Stimulated activated CD4-positive, alpha-beta T cell treated with anti-CD3 and anti-CD28 coated beads, Interleukin-15, amount 100 ng/mL, for 1 hour (primary cell): ENCODE measurements at places on chromosomes 11 and 22.

- DNase-seq, result no peak
Measured at GRCh38 chr22:20083891-20084546, 4.0 kb downstream of the DGCR8 start.

GRCh38 chr11:10996678-10997077 lies 138.8 kb upstream of the ZBED5 start:
- DNase-seq, result no peak

GRCh38 chr11:77035580-77035979 lies 1.4 kb downstream of the B3GNT6 start:
- DNase-seq, result no peak

DNA sequence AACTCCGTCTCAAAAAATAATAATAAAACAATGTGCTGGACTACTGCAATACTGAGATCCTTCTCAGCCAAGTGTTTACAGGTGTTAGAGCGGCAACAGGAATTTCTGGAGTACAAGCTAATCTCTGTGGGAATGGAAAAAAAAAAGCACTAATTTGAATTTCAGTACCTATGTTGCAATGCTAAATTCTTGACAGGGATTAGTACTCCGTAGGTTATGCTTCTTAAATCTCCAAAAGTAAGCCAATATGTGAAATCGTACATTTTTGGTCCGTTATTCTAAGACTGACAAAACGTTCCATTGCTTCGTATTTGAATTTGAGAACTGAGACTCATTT lies 1.1 kb downstream of the ATL3 start:
- DNase-seq, result no peak

GRCh38 chr22:31451709-31452571 lies 37.7 kb downstream of the EIF4ENIF1 start:
- DNase-seq, result no peak

DNA sequence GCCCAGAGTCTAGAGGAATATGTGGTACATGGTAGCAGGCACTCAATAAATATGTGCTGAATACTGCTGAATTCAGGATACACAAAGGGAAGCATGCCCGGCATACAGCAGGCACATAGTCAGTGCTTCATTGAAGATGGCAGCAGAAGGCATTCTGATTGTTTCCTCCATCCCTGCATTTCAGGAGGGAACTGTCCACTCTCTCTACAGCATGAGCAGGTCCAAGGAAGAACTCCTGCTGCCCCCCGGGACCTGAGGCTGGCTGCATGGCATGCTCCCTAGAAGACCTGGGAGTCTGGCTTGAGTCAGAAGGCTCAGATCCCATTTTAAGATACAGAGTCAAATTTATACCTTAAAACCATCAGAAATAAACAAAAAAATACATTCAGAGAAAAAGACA lies 319.3 kb upstream of the NARS2 start:
- no peak for DNase-seq

DNA sequence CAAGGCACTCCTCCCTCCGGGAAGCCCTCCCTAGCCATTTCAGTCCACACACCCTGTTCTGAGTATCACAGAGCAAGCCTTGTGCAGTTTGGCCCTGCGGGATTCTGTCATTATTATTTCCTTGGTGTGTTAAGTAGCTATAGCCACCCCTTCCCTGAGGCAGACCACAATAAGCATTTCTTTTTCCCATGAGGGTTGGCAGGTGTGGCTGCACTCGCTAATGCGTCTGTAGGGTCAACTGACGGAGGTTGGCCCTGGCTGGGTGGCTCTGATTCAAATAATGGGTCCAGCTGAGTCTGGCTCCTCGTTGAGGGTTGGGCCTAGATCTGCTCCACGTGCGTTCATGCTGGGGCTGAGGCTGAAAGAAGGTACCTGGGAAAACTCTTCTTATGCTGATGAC lies 5.1 kb downstream of the F2 start:
- DNase-seq, result no peak

DNA sequence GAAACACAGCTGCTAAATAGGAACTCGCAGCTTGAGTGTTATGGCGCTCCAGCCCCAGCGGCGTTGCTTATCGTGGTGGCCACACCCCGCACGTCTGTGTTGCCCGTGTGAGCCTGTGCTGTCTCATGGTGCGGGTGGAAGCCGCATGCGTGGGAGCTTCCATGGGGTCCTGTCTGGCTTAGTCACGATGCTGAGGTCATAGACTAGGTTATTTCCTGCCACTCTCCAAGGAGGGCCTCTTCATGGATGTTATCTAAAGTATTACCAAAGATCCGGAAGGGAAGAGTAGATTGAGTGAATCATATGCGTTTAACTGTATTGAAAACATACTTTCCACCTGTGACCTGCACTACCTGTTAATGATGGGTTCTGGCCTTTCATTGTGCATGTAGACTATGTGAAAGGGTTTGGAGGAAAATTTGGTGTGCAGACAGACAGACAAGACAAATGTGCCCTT lies 21.7 kb downstream of the CTTN start:
- DNase-seq, result no peak

DNA sequence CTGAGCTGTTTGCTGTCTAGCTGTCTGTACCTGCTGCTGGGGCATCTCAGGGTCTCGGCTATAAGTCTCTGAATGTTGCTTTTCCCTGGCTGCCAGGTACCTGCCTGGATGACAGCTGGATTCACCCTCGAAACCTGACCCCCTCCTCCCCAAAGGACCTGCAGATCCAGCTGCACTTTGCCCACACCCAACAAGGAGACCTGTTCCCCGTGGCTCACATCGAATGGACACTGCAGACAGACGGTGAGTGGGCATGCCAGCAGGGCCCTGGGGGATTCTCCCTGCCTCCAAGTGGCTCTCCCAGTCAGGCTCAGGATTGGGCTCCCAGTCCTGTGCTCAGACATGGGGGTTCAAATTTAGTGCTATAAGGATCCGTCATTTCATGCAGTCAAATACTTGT lies 12.9 kb downstream of the IL17RA start:
- DNase-seq, result no peak

DNA sequence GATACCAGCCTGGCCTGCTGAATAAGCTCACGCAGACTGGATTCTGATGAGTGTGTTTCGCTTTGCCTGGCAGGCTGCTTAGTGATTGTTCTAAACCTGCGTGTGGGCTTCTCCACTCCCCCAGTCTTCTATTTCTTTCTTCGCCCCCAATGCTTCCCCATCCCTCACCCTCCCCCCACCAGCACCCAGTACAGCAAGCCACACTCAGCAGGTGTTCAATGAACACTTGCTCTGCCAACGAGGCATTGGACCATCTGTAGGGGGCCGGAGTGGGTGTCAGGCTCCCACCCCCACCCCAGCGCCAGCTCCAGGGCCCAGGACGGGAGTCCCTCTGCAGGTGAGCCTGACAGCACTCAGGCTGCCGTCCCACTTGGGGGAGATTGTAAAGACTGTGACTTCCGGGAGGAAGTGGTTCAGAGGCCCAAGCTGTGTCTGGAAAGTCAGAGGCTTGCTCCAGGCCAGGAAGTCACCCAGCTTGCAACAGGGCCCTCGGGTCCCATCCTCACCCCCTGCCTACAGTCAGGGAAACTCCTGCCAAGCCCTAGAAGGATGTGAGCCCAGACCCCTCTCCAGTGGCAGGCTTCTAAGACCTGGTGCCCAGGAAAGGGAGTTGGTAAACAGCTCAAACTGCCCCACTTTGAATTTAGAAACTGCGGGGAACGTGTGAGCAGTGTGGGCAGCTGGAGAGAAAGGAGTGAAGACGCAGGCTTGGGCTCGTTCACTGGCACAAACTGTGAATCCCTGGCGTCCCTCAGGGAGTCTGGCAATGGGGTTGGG lies 66.3 kb upstream of the PRDM11 start:
- DNase-seq, result peak; percentile 18

DNA sequence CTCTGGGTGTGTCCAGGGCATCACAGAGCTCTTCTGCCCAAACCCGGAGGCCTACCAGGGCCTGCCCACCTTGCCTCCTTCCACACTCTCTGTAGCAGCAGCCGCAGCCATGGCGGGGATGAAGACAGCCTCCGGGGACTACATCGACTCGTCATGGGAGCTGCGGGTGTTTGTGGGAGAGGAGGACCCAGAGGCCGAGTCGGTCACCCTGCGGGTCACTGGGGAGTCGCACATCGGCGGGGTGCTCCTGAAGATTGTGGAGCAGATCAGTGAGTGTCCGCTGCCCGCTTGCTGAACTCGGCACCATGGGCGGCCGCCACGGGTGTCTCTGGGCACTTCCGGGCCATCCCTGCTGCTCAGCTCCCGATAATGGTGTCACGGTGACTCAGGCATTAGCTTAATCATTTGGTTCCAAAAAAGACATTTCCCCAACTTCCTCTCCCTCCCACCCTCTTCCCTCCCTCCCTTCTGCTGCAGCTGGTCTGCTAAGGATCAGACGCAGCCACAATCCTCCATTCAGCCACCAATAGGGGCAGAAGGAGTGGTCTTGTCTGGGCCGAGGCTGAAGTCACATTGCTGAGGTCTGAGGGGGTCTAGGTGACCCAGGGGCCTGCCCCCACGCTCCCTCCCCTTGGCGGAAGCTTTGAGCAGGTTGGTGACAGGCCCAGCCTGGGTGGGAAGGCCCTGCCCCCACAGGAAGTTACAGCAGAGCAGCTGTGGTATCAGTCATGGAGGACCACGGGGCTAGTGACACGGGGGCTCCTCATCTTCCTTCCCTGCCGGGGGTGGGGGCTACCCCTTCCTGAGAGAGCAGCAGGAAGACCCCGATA lies 950 bp downstream of the FERMT3 start:
- peak; percentile 54 for DNase-seq

DNA sequence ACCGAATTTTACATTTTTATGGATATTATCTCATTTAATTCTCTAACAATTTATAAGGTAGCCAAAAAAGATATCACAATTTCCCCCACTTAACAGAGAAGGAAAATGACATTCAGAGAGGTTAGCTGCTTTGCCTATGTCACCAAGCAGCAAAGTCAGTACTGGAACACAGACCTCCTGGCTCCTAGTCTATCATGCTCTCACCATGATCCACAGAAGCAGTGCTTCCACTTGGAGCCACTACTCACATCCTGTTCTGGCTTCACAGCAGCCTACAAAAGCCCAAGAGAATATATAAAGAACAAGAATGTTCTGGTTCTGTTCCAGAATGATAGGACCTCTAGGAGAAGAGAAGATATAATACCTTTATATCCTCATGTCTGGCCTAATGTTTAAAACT lies 59.5 kb upstream of the SCUBE2 start:
- no peak for DNase-seq

DNA sequence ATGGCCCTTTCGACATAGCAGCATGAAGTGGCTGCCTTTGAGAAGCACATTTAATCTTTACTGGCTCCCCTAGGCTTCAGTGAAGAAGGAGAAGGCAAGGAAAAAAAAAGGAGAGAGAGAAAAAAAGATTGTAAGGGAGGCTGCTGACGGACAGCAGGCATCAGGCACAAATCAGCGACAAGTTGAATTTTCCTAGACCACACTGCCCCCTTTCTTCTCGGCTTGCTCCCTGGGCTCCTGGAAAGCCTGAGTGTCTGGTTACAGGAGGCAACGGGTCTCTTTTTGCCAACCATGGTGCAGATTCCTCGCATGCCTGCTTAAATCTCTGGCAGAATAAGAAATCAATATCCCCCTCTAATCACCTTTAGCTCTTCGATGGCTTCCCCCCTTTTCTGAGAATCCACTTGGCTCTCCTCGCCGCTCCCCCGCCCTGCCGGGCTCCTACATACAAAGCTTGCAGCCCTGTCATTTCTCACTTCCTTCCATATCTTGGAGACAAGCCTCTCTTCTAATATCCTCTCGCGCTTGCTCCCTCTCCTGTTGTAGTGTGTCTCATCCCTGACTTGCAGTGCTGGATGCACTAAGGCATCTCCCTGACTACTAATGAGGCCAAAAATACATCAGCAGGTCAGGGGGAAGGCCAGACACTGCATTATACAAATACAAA lies 14.3 kb downstream of the BLID start:
- DNase-seq, result no peak

- no peak for DNase-seq
Measured at GRCh38 chr11:117187428-117187798, 8.9 kb downstream of the SIDT2 start.

GRCh38 chr22:32618441-32619140 lies 144.0 kb downstream of the FBXO7 start:
- DNase-seq, result no peak

DNA sequence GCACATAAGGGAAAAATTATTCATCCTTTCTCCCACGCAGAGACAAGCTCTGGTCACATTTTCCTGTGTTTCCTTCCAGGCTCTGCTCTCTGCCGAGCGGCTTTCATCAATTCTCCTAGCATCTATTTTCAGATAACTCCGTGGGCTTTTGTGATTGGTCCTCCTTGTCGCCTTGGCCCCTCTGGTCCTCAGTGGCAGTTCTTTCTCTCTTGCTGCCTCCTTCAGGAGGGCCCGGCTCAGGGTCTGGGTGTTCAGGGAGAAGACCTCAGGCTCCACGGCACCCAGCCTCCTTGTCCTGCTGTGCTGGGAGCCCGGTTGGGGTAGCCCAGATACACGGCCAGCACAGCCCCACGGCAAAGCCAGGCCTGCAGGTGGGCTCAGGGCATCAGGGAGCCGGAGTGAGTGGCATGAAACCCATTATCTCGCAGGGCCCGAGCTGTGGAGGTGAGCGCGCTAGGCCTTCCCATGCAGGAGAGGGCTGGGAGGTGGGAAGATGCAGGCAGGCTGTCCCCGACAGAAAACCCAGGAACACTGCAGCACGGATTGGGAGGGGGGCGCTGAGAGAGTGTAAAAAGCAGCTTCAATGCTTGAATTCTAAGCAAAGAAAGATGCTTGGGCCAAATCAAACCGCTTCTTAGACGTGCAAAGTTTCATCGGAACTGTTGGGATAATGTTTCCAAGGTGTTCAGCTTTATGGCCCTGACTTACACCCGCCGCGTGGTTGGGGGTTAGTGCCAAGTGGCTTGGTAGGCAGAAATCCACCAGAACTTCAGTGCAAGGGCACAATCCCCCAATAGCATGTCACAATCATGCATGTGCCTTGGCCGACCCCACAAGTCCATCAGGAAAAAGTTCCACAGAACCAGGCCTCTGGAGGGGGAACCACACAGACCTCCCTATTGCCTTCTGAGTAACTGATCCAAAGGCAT lies 81.9 kb upstream of the WNT7B start:
- no peak for DNase-seq

DNA sequence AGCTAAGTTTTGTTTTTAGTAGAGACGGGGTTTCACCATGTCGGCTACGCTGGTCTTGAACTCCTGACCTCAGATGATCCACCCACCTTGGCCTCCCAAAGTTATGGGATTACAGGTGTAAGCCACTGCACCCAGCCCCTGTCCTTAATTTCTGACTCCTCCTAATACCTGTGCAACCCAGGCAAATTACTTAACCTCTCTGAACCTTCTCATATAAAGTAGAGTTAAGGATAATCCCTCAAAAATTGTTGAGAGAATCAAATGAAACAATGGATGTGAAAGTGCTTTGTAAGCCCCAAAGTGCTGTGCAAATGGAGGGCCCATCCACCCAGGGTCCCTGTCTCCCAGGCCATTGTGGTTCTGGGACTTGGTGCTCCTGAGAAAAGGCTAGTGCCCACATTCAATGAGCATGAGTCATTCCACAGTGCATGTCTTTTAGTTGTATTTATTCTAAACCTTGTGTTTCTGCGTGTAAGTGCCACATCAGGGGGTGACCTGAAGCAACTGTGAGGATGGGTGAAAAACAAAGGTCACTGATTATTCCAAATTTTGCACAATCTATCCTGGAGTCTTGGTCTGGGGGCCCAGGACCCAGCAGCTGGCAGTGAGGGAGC lies 61.4 kb upstream of the PTPRJ start:
- DNase-seq, result no peak

GRCh38 chr11:12088047-12088481 lies 22.3 kb upstream of the MICAL2 start:
- no peak for DNase-seq
